Stromal cell of bone marrow (primary cell): ENCODE measurements at places on chromosomes 2 and 18.

DNA sequence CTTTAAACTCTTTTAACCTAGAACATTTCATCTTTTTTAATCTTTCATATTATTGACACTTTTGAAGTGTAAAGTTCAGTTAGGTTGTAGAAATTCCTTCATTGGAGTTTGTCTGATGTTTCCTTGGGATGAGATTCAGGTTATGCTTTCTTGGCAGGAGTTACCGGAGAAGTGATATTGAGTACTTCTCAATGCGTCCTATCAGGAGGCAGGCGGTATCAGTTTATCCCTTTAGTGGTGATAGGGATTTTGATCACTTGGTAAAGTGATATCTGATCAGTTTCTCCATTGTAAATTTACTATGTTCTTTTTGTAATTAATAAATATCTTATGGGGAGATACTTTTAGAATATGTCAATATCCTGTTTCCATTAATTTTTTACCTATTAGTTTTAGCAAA, 78.4 kb downstream of the DTNB start:
- no peak for DNase-seq

- peak; percentile 34 for DNase-seq
These were observed 53.6 kb downstream of the SRD5A2 start for GRCh38 chr2:31526946-31527732.

DNA sequence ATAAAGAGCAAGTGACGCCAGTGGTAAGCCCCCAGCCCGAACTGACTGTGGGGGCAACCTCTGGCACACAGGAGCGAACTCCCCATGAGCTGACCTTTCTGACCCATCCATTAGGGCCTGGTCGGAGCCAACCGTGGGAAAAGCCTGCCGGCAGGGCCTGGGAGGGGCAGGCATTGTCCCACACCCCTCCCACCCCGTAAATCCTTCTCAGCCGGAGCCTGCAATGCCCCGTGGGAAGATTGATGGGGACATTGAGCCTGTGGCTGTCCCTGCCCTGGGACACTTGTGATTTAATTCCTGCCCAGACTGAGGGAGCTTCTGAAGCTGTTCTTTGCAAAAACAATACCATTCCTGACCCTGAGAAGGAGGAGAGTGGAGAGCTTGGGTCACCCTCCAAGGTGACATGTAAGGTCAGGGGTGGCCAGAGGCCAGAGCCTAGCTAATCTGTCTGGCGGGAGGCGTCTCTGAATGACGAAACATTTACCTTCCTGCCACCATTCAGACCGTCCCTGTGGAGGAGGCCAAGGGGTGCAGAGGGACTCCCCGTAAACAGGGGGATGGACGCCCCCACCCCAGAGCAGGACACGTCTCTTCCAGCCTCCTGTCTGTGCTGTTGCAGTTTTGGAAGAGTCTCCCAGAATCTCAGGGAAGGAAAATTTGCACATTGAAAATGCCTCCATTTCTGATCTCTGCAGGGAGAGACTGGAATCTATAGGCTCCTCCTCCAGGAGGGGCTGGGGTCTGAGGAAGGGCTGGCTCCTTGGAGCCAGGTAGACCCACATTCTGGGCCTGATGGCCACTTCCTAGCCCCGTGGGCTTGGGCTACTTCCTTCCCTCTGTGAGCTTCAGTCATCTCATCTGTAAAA, 51.2 kb upstream of the HS6ST1 start:
- no peak for DNase-seq

- peak; percentile 74 for DNase-seq
These were observed 1.2 kb downstream of the SP3 start for GRCh38 chr2:173963817-173964564.

DNA sequence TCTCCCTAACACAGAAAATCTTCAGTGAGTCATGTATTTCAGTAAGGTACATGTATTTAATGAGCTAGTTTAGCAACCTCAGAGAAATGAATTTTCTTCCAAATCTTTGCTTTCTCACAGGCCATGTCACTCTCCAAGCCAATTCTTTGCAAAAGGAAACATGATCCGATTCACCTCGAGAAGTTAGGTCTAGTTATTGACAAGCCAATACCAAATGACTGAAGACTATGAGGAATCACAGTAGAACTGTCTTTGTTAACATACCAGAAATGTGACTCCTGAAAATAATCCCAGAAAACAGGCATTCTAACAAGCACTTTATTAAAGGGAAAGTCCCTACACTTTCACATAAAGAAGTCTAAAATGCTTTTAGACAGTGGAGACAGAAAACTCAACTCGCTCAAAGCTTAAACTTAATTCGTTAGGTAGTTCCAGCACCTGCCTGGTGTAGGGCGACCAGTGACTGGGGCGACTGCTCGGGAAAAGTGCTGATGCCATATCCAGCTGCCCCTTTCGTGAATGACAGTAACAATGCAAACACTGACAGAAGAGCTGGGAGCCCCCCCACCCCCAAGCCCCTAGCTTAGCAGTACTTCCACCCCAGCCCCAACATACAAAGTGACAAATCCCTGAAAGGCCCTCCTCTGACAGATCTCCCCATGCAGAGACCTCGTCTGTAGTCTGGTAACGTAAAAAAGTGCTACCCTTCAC, 1.8 kb downstream of the MEMO1 start:
- DNase-seq, result no peak

DNA sequence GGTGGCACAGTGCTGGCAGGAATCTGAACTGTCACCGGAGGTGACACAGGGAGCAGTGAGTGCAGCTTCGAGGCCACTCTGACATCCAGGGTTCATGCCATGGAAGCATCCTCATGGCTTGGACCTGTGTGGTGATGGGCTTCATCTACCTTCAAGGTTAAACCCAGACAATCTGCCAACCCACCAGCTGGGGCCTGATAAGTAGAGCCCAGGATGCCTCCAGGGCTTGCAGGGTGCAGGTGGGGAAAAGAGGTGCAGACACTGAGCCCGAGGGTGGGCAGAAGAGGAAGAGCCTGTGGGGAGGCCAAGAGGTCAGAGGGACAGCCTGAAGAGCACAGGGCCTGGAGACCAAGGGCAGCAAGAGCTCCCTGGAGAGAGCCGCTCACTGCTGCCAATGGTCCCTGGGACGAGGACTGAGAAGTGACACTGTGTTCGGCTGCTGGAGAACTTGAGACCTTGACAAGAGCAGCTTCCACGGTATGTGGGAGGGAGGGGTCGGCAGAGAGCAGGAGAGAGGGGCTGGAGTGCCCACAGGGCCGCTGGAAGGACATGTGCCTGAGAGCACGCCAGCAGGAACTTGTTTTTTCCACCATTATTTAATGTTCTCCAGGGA, 8.1 kb upstream of the HES6 start:
- no peak for DNase-seq

DNA sequence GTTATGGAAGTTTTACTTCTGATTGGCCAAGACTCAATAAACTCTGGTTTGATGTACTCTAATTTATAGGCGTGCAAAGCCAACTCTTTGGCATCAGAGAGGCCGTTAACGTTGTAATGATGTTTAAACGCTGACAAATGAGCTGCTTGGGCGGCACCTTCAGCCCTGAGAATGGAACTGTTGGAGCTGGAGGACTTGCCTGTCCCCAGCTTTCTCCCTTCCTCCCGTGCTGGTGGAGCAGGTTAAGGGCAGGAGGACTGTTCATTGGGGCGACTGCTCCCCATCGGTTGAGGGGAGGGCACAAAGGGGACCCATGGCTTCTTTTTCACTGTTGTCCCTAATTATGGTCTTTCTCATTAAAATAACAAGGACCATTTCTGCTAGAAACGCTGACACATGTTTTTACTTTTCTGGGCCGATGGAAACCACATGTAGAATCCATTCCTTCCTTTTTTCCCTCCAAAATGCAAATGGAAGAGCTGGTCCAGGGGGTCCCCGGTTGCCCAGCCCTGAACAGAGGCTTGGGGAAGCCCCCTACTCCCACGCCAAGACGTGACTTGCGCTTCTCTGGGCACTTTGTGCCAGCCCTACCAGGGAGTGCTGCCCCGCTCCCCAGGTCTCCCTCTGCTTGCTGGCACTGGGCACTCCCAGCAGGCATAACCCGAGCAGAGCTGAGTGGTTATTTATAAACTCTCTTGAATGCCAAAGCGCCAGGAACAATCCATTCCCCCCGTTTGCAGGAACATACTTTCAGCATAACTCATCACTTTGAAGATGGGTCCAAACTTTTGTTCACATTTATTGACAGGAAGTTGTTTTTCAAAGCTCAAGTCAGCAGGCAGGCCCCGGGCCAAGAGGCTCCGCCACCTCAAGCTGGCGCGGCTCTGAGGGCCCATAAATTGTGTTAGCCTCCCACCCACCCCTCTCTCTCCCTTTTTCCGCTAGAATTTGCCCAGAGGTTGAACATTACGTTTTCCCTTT, 170.1 kb downstream of the ASB1 start:
- peak; percentile 53 for DNase-seq

- DNase-seq, result peak; percentile 78
These were observed 5.4 kb downstream of the IL1R1 start for GRCh38 chr2:102147935-102148334.

DNA sequence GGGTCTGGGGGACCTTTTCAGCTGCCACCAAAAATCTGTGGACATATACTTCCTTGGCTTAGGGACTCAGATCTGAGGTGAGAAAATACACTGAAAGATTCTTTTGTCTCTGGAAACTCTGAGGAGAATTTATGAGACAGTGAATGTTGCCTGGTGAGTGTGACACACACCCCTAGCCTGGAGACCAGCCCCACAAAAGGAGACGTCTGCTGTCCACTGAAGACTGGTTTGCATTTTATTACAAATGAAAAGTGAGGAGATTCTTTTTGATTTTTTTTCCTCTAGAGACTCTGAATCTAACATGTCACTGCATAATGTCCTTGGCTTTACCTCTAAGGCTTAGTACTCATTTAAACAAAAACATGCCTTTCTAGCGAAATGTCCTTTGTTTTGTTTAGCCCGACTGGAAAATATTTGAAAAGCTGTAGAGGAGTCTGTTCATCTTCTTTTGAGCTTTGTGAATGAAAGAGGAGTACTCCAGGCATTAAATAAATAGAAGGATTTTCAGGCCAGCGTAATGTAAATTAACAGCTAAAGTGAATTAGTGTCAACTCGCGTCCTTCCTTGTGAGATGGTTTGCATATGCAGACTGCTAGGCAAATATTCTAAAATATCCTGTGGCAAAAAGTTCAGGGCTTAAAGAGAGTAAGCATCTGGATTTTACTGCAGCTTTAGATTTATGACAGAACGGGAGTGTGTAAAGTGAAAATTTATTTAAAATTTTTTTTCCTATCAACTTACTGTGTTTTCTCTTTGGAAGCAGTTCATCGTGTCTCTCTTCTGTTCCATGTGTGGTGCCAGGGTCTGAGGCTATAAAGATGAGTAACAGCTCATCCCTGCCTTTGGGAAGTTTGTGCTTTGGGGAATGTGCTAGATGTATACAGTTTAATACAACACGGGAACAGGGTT, 125.4 kb downstream of the VWA3B start:
- no peak for DNase-seq

DNA sequence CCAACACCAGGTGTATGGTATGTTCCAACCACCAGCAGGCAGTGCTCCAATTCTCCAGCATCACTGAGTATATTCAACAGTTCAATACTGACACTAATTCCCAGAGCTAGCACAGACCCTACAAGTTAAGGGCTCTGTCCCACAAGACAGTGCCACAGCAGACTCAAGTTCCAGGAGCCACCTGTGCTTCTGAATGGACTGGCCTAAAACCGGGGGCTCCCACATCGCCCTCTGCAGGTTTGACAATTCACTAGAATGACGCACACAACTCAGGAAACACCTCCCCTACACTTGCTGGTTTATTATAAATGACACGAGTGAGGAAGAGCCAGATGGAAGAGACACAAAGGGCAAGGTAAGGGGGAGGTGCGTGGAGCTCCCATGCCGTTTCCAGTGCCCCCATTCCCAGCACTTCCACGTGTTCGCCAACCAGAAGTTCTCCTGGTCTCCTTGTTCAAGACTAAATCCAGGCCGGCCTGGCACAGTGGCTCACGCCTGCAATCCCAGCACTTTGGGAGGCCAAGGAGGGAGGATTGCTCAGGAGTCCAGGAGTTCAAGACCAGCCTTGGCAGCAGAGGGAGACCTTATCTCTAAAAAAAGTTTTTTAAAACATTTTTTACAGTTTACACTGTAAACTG, 12.2 kb upstream of the ATP6V1B1 start:
- DNase-seq, result no peak

DNA sequence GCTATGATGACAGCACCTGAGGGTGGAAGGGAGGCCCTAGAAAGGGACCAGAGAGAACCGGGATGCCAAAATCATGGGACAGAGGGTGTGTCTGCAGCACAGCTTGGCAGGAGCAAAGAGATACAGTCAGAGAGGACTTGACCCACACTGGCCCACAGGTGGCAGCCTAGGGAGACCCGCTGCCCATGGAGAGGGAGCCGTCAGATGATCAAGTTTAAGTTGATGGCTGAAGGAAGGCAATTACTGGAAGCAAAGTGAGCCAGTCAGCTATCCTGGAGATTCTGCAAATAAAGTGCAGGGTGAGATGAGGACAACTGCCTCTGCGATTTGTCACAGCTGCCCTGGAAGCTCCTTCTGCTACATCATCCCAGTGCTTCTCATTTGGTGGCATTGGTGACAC, 74.0 kb downstream of the CMPK2 start:
- no peak for DNase-seq

- DNase-seq, result peak; percentile 50
These were observed 66.7 kb downstream of the PDE1A start for GRCh38 chr2:182359990-182360662.

- DNase-seq, result peak; percentile 77
These were observed at the start of gene CFAP53 for GRCh38 chr18:50266248-50266704. CFAP53 (minus strand) TSS chr18:50266495; CDS start chr18:50266404, 91 bp downstream.

GRCh38 chr18:48657447-48658120, 118.8 kb downstream of the CTIF start:
- DNase-seq, result no peak

- peak; percentile 58 for DNase-seq
These were observed 13.3 kb upstream of the RPL31 start for GRCh38 chr2:100988630-100989417.

DNA sequence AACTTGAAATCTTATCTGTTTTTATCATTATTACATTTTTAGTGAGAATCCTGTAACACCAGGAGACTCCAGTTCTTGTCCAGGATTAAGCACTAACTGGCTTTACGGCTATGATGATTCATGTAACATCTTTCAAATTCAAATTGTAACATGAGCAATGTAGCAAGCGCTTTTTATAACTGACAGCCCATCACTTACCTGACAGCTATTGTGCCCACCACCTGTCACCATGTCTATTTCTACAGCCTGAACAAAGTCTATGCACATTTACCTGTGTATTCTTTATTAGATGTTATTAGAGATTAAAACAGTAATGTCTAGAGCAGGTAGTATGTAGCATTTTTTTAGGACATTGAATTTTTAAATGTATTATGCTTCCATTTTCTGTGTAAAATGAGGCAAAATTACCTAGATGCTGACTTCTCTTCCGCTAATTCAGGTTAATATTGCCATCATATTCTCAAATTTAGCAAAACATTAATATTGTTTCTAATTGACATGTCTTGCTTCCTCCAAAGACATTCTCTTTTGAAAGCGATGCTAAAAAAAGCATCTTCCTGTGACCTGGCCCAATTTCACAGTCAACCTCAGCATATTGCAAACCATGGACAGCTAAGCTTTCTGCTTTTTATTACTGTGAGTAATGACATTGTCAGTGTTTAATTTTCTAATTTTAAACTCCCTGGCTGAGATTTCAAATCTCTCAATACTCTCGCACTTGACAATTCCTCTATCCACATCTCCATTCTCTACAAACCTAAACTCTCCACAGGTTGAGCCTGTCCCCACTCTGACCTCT, 37.8 kb downstream of the RIT2 start:
- no peak for DNase-seq

- DNase-seq, result no peak
These were observed 42.9 kb upstream of the REL start for GRCh38 chr2:60838481-60838880.
